ENCODE measurements at places on chromosomes 5 and 9.

GRCh38 chr5:35672995-35673394, 55.3 kb downstream of the SPEF2 start:
- no peak for DNase-seq

DNA sequence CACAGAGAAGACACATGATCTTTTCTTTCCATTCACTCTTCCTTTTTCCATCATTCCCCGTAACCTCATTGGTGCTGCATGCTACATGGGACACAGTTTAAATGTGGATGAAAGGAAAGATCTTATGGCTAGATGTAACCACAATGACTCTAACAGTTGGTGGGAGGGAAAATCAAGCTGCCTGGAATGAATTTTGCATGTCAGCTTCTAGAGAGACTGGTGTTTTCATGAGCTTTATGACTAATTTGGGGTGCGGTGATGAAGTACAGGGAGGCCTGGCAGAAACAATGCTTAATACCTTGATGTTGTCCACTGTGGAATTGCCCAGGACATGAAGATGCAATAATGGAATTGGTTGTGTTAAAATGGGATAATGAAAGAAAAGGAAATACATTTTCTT, 55.9 kb upstream of the MYO10 start:
- no peak for DNase-seq

GRCh38 chr5:143824851-143825720, 13.1 kb downstream of the HMHB1 start:
- peak; percentile 63 for DNase-seq

DNA sequence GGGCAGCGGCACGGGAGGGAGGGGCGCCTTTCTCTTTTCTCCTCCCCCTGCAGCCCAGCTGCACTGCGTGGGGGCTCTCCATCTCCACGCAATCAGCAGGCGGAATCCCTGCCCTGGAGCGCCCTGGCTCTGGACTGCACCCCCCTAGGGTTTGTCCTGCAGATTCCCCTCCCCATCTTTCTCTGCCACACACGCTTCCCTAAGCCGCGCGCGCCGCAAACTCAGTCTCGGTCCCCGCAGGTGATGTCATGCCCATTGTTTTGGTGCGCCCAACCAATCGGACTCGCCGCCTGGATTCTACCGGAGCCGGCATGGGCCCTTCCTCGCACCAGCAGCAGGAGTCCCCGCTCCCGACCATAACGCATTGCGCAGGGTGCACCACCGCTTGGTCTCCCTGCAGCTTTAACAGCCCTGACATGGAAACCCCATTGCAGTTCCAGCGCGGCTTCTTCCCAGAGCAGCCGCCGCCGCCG, at the start of gene KCNN2:
KCNN2 (plus strand) TSS at position 347 of the 473 bp plus-strand sequence; CDS start at position 417, 70 bp downstream.
- DNase-seq: no peak

GRCh38 chr5:141945511-141946051, 12.4 kb downstream of the PCDH12 start:
- no peak for DNase-seq

- DNase-seq: no peak
Observed at GRCh38 chr5:40646266-40646665, 33.4 kb upstream of the PTGER4 start.

GRCh38 chr5:120913396-120913795, 449.3 kb downstream of the PRR16 start:
- DNase-seq: no peak

- no peak for DNase-seq
Observed at GRCh38 chr5:171388816-171389168, 1.1 kb downstream of the NPM1 start.

DNA sequence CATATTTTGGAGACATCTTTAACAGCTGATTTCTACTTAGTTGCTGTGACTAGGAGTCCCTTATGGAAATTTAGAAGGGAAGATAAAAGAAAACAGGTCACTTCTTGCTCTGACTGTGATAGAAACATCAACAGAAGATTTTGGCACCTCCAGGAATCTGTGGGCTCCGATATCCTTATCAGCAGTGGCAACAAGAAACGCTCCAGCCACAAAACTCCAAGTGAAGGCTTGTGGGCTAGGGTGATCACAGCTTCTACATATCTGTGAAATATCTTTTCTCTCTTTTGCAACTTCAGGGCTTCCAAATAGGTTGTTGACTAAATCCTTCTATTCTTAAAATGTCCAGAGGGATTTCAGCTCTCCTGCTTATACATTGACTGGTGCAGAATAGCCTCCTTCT, 1625.5 kb upstream of the CDH6 start:
- DNase-seq: no peak

GRCh38 chr9:107667231-107668070, 177.9 kb upstream of the KLF4 start:
- no peak for DNase-seq

GRCh38 chr5:160054831-160055230, 45.9 kb downstream of the TTC1 start:
- no peak for DNase-seq

GRCh38 chr5:58816181-58816731, 233.4 kb downstream of the RAB3C start:
- no peak for DNase-seq

- DNase-seq: no peak
Observed at GRCh38 chr5:143405849-143406098, 2.3 kb upstream of the NR3C1 start.

DNA sequence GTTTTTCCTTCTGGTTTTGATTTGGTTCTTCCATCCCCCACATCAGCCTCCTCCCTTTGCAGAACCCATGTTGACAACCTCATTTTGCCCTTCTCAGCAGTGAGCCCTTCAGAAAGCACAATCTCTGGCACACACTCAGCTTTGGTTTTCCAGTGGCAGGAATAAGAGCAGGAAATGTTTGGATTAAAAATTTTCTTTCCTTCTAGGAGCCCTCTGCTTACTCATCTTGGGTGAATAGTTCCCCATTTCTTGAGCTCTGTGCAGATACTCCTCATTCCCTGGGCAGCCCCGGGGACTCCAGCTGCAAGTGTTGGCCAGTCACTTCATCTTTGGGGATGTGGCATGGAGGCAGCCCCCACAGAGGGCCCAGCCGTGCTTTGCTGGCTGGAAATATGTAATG, 170.5 kb downstream of the NR3C1 start:
- no peak for DNase-seq

GRCh38 chr5:74493411-74493810, 147.1 kb downstream of the ENC1 start:
- no peak for DNase-seq

DNA sequence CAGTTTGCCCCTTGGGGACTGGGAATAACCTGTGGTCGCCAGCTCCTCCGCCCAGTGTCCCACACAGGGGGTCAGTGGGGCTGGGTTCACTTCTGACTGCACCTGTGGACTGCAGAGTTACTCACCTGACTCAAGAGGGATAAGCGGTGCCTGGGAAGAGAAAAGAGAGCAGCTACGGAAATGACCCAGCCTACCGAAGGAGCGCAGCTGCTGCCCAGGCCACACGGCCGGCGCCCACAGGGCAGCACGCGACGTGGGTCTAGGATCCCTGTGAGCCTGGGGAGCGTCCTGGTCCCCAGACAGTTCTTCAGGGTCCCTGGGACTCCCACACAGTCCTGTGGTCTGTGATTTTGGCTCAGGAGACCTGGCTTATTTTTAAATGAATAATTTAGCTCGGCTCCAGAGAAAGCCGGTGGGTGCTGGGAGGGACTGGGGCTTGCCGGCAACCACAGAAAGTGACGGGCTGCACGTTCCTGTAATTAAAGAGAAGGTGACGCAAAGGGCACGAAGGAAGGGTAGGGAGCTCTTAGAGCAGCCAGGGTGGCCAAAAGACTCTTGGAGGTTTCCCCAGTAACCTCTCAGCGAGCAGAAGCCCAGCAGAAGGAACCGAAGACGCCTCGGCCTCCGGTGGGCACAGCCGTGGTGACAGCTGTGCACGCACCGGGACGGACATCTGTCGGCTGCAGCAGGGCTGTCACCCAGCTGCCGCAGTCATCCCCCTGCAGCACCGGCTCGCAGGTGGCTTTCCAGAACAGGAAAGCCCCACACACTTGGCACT, 97.5 kb upstream of the FCN2 start:
- no peak for DNase-seq

- no peak for DNase-seq
Observed at GRCh38 chr5:138954257-138955012, 79.3 kb upstream of the LRRTM2 start.

GRCh38 chr9:8391566-8391965, 592.0 kb upstream of the DMAC1 start:
- DNase-seq: no peak

GRCh38 chr5:113105693-113106280, 129.2 kb downstream of the DCP2 start:
- DNase-seq: no peak

- DNase-seq: peak; percentile 34
Observed at GRCh38 chr9:35114113-35114839, 1.4 kb downstream of the ATOSB start.

DNA sequence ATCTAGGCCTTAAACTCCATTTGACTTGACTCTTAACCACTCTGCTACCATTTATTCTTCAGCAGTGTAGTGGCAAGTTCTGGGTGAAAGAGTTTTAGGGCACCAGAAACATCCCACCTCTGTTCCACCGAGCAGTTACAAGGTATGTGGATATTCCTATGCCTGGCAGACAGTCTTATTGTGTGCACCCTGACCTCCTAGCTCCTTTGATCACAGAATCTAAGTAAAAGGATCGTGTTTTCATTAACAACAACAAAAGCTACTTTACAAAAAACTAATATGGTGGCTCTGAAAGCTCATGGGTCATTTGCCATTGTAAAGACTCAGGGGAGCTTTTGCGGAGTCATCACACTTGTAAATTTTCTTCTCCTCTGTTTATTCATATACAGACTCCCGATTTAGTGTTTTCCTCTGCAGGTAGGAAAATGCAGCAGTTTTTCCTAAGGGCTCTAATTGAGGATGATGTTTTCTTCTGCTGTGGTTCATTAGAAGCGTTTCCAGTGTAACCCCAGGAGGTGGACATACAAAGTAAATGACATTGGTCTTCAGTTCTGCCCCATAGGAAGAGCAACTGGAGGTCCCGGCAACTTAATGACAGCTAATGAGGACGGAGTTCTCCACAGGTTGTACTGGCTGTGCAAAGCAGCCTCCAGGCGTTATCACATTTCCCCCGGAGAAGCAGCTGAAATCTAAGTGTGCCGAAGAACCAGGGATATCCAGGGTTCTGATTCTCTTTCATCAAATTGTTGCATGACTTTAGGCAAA, 78.2 kb downstream of the ATP10B start:
- no peak for DNase-seq

DNA sequence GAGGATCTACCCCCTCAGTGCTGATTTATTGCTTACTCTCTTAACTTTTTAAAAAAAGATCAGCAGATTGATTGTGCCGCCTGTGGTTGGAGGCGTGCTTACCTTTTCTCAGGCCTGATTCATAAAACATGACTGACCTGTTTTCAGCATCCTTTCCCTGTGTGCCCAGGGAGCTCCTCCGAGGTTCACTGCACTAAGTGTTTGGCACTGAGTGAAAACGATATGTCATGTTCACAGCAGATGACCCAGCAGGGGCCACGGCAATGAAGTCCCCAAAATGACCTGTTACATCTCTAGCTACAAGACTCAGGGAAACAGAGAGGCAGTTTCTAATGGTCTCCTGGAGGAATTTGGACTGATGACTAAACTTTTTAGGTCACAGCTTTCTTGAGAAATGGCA, 69.9 kb downstream of the INSYN2B start:
- no peak for DNase-seq

- DNase-seq: no peak
Observed at GRCh38 chr5:138658676-138659075, 83.5 kb upstream of the HSPA9 start.

- no peak for DNase-seq
Observed at GRCh38 chr5:41598011-41598410, 87.6 kb upstream of the PLCXD3 start.

DNA sequence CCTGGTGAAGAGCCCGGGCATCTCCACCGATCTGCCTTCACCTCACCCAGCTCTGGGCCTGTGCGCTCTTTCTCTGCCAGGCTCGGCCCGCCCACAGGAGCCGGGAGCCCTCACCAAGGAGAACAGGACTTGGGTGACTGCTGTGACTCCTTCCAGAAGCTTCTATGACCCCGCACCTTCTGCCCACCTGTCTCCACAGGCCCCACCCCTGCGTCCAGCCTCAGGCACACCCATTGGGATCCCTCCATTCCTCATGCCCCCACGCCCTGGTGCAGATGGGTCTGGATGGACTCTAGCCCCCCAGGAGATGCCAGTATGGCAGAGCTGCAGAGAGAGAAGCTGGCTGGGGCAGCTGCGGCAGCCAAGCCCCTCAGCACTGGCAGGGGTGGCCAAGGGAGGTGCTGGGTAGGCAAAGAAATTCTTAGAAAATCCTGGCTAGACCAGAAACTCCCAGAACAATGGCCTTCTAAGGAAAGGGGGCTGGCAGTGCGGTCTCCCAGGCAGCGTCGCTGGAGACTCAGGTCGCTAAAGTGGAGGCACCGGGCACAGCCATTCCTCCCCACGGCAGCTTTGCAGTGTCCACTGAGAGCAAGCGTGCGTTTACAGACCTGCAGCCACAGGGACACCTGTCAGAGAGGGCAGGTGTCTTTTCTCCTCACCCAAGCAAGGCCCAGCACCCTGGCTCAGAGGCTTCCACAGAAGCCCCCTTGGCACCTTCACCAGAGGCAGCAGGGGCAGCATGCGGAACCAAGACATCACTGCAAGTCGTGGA, 17.3 kb downstream of the LPCAT1 start:
- DNase-seq: no peak

- no peak for DNase-seq
Observed at GRCh38 chr5:128216285-128216684, 132.7 kb downstream of the SLC12A2 start.

DNA sequence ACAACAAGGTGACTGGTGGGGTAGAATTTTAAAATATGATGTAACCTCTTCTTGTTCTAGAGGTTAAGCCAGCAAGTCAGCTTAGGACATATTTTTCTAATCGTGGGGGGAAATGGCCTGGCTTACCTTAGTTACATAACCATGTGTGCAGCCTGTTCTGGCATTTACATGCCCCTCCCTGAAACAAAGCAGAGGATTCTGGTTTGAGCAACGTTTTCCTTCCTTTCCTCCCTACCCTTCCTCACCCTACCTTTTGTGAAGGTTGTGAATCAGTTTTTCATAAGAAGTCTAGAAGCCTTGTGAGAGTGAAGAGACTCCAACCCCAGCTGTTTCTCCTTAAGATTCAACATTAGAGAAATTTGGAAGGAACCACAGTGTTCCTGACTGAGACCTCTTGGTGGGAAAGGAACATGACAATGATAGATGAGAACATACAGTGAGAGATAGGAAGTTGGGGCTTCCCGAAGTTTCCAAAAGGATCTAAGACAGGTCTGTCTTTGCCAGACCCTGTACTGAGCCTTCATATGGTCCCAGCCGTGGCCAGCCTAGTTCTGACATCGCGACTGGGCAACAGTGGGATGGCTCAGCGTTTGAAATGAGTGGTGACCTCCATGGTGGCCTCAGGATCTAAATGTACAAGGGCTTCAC, 365.2 kb downstream of the SPATA31D1 start:
- DNase-seq: no peak

DNA sequence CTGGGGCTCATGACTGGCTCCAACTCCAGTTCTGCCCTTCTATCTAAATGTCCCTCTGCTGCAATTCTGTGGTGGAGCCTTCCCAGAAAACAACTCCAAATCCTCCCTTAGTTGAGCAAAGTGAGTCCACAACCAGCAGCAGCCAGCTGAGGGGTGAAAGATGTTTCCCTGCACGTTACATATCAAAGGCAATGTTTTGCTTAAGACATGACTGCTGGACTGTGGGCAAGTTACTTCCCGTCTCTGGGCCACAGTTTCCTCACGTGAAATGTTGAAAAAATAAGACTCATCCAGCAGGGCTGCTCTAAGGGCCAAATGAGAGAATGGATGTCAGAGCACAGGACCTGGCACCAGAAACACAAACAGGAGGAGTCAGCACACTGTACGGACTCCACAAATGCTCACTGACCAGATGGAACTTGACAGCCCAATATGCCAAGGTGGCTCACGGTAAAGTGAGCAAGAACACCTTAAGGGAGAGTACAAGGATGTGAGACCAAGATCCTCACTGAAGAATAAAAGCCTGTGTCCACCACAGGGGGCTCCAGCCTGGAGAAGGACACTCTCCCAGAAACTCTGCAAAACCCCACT, 138.4 kb upstream of the ABCA1 start:
- DNase-seq: no peak

All from stimulated activated CD4-positive, alpha-beta T cell treated with anti-CD3 and anti-CD28 coated beads, TNF-alpha, amount 100 ng/mL, for 1 hour (primary cell).